Cardiac atrium fibroblast (primary cell): ENCODE measurements at places on chromosomes 13 and 19. TPM values are rescaled to one million over a fixed set of nuclear protein-coding genes. Genes with fewer than 3 reads are reported as not detected.

The CEACAM19 gene
- 1.6 and 6.5 TPM in 2 replicates for total RNA-seq

The C19orf81 gene
- total RNA-seq: not detected in 2 replicates

The ZNF728 gene
- not detected in 2 replicates for total RNA-seq

The ADPRHL1 gene
- total RNA-seq: 0.18 and 2.1 TPM in 2 replicates

The NCCRP1 gene
- total RNA-seq: not detected in 2 replicates
